Occipital lobe (tissue), 3 donors: ENCODE measurements at places on chromosomes 7 and 10. TPM values are rescaled to one million over a fixed set of nuclear protein-coding genes. Genes with fewer than 3 reads are reported as not detected.

DNA sequence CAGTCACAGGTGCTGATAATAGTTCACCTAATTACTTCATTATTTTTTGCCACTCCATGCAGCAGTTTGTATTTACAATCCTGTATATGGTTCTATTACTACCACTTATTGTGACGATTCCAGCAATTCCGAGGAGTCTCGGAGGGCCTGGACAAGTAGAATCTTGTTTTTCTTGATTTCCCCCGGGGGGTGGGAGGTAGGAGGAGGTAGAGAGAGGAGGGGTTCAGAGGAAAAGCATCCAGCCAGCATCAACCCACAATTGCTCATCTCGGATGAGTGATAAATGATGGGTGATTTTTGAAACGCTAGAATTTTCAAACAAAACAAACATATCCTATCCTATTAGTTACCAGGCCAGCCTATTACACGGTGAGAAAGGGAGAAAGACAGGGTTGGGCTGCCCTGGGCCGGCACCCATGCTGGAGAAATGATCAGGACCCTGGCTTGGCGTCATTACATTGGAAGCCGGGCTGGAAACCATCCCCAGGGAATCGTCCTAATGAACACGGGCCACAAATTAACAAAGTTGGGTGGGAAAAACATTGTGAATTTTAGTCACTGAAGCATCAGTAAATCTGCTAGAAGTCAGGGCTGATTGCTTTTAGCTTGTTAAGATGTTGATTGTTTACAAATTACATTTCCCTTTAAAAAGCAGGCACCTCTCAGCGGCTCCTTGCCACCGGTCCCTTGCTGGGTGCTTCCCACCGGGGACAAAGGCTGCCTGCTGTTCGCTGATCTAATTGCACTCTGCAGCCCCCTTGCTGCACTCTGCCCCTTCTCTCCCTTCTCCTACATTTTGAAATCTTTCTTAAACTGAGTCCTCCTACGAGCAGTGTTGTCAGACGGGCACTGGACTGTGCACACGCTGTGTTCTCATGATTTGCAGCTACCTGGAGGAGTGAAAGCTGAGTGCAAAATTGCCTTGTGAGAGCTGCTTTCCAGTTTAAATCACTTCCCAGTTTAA, 95.5 kb downstream of the FAM204A start:
- no peak for DNase-seq

- no peak for DNase-seq
These were observed 36.2 kb downstream of the PRSS2 start for GRCh38 chr7:142806957-142807356.

- DNase-seq, result no peak
These were observed 1156.7 kb downstream of the GATA3 start for GRCh38 chr10:9211228-9211627.

DNA sequence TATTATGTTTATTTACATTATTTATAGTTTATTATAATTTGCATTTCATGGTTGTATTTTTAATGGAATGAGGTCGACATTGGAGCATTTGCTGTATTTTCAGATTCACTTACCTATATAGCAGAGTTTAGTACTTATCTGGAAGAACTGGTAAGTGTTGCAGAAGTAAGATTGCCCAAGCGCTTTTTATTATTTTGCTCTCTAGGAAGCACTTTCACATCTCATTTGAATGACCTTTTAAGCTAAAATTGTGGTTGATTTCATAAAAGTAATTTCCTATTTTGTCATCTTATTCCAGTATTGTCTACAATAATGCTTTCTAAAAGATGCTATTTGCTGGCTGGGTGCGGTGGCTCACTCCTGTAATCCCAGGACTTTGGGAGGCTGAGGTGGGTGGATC, 28.6 kb downstream of the SEC61A2 start:
- DNase-seq, result no peak

DNA sequence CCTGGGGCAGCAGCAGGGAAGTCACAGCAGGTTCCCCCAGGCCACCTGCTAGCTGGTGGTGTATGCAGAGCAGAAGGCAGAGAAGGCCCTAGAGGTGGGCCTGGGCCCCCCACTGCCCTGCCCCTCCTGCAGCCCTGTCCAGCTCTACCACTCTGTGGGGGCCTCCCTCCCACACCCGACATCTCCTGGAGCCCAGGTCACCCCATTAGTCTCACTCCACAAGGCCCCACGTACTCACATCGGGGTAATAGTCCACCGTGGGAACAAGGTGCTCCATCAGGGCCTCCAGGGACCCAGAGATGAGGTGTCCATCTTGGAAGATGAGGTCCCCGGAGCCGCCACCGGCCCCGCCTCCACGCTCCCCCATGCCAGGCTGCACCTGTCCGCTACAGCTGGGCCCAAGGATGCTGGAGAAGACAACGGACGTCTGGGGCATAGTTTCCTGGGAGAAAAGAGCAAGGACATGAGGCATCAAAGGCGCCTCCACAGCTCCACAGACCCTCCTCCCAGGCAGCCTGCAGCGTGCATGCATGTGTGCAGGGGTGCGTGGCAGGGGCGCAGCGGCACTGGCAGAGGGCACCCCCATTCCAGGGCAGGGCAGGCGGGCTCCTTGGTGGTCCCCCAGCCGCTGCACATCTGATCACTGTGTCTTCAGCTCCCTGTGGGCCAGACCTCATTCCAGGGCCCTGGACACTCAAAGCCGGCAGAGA, 61.0 kb downstream of the RASGEF1A start:
- no peak for DNase-seq

GRCh38 chr7:157021871-157022680, 11.6 kb upstream of the MNX1 start:
- no peak for DNase-seq

- DNase-seq, result no peak
These were observed 1.9 kb upstream of the TRDMT1 start for GRCh38 chr10:17203416-17203815.

DNA sequence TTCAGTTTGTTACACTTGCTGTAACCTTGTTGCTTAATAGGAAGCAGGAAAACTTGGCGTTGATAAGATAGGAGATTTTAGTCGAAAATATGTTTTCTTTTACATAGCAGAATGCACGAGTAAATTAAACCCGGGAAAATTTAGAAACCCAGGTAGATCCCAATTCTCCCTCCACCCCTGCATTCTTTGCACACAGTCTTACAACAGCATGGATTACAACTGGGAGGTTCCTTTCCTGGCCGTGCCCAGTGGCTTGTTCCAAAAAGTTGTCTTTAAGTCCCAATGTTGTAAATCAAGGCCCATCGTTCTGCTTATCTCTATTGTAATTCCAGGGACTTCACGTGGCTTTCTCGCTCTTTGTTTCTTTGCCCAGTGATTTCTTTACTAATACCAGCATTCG, 1.1 kb upstream of the DPY19L1 start:
- DNase-seq, result no peak

GRCh38 chr7:16753932-16754855, 639 bp downstream of the TSPAN13 start:
- peak; percentile 62 for DNase-seq

DNA sequence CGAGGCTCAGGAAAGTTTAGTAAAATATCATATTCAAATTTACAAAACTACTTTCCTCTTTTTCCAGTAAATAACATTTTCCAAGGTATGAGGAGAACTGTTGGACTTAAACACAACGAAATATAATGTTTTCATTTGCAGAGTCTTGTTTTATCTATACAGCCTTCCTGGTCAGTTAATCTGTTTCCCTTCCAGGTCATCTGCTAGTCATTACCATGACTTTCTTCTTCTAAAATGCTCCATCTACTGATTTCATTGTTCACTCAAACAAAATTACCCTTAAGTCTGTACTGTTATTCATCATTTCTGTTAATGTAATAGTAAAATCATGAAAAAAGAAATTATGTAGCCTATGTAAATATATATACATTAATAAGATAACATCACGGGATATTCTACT, 69.8 kb downstream of the GNAI1 start:
- no peak for DNase-seq

DNA sequence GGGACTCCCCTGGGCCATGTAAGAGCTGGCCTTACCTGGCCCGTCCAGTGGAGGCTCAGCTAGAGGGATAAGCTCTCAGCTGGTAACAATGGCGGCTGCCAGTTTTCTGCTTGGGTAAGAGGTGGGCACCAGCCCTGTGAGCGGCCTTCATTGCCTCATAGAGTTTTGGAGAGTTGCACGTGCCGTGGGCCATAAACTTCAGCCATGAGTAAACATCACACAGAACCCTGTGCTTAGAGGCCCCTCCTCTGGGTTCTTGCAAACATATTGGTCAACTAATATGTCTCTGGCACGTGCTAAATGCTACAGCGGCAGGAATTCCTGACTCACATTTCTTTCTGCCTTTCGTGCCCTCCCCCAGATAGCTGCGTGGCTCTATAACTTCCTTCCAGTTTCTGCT, 103.9 kb upstream of the LEP start:
- no peak for DNase-seq

DNA sequence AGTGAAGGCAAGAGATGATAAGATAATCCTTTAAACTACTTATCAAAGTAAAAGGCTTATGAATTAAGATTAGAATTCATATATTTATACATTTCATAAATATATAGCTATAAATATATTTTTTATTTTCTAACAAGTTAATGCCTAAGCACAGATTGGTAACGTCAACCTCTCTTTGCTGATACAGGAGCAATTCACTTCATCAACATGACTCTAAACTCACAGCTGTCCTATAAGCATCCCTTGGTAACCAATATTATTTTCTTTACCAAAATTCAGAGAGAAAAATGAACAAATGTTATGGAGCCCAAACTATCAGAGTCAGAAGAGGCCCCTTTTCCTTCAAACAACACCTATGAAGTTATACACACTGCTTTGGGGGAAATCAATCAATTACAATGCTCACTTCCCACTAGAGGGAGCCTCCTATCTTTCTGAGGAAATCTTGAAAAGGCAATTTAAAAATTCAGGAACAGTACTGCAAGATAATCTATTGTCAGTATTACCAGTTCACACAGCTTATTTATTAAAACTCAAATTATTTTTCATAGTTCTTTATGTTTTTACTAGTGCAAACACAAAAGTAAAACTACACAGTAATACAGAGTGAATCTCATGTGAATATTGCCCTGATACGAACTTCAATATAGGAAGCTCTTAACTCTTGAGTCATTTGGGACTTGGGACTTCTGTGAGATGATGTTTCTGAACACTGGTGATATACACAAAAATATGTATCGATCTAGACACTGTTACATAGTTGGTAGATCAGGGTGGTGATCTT, 51.0 kb upstream of the NOBOX start:
- DNase-seq, result no peak

GRCh38 chr7:158252837-158253669, 334.6 kb downstream of the PTPRN2 start:
- no peak for DNase-seq

GRCh38 chr10:8981277-8981676, 926.8 kb downstream of the GATA3 start:
- DNase-seq, result no peak

DNA sequence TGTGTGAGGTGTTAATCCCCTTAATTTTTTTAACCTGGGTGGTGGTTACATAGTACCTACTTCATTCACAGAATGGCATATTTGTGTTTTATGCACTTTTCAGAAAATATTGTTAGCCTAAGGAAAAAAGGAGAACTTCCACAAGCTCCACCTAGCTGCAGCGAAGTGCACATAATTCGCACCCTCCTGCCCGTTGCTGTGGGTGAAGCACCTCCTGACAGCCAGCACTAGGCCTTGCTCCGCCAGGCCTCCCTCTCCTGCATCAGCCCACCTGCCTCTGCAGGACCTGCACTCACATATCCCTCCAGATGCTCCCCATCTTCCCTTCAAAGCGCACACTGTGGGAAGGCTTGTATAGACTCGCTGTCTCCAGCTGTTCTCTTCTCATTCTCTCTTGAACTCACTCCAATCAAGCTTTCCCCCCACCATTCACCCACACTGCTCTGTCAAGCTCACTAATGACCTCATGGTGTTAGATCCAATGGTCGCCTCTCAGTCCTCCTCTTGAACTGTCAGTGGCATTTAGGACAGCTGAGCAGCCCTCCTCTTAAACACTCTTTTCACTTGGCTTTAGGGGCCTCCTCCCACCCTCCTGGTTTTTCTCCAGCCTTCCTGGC, 20.7 kb upstream of the GRID1 start:
- no peak for DNase-seq

DNA sequence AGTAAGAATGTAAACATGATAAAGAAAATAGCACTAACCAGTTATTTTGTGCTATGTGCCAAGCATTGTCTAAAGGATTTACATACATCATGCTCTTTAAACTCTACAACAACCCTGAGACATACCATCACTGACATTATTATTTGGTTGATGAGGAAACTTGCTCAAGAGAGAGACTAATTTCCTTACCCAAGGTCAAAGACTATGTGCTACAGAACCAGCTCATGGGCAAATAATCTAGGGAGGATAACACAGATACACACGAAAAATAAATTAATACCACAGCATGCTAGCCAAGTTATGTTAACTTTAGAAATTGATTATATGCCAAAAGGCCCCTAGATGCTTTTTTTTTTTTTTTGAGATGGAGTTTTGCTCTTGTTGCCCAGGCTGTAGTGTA, 2.7 kb downstream of the ANKRD16 start:
- DNase-seq, result no peak

GRCh38 chr7:102431617-102432298, 1.6 kb upstream of the ORAI2 start:
- DNase-seq, result peak; percentile 67

- DNase-seq, result no peak
These were observed 58.2 kb upstream of the CHST15 start for GRCh38 chr10:124151466-124152095.

The TWIST1 gene
- total RNA-seq, result 0.62 TPM

The EIF5AL1 gene
- total RNA-seq, result 0.16 TPM

The ZNF487 gene
- total RNA-seq, result 9.7 TPM

The GJD4 gene
- not detected for total RNA-seq

The CTAGE4 gene
- total RNA-seq, result 0.31 TPM

The IDI2 gene
- not detected for total RNA-seq

The ITIH2 gene
- 8.6 TPM for total RNA-seq

The C10orf105 gene
- under 0.01 TPM for total RNA-seq

The ANKRD1 gene
- total RNA-seq, result not detected

The SPOCK2 gene
- total RNA-seq, result 25.1 TPM

The PAX4 gene
- total RNA-seq, result not detected

The WDR86 gene
- 50.2 TPM for total RNA-seq

The MLXIPL gene
- not detected for total RNA-seq
